ENCODE measurements at places on chromosomes 11 and 22.

GRCh38 chr22:38873469-38874411, 1.7 kb upstream of the CBX6 start:
- peak; percentile 51 for DNase-seq

DNA sequence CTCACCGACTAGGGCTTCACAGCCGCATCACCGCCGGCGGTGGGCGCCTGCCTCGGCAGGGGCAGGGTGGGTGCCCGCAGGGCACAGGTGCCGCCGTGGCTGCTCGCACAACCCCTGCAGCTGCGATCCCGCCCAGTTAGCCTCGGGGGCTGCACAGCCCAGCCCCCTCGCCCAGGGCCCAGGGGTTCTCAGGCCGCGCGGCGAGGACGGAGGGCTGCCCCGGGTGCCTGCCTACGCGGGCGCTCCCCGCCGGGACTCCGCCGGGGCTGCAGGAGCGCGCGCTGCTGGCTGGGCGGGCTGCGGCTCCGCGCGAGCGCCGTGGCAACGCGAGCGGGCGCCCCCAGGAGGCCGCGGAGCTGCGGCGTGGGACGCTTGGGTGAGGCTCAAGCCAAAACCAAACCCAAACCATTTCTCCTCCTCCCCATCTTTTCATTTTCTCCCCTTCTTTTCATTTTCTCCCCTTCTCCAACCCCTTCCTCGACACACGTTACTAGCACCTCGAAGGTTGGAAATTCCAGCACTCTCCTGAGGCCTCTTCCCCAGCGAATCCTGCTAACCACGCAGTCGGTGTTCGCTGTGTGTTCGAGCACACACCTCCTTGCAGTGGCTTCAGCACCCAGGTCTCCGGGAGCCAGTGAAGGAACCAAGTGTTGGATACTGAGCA, at the start of gene MICAL3:
MICAL3 (minus strand) TSS at position 286 of the 664 bp plus-strand sequence. CDS start 117,749 bp downstream, outside the sequence.
- peak; percentile 52 for DNase-seq

GRCh38 chr11:73493956-73494598, 103.8 kb downstream of the FAM168A start:
- no peak for DNase-seq

GRCh38 chr11:2530855-2531200, 86.0 kb downstream of the KCNQ1 start:
- DNase-seq: no peak

GRCh38 chr22:49561338-49561737, 266.3 kb downstream of the BRD1 start:
- no peak for DNase-seq

- no peak for DNase-seq
Observed at GRCh38 chr11:1563697-1564534, 8.2 kb downstream of the DUSP8 start.

- no peak for DNase-seq
Observed at GRCh38 chr11:724049-724777, 18.2 kb downstream of the EPS8L2 start.

DNA sequence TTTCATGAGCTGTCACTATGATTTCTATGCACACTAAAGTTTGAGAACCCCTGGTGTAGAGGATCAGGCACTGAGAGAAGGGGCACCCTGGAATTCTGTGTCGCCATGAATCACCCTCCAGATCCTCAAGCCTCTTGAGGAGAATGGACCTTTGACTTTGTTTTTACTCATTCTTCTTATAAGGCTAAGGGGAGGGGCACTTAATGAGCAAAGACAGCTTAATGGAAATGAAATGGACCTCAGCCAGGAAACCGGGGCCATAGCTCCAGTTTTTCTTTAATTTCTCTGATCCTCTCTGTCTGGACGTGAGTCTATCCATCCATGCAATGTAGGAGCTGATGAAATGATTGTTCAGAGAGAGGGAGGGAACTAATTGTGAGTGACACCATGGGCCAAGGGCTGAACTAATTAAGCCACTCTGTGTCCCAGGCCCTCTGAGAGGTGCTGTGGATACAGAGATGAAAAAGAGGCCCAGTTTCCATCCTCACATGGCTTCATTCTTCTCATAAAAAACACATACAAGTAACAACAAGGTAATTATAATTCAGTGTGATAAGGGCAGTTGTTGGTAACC, 32.8 kb downstream of the OR2AT4 start:
- DNase-seq: no peak

DNA sequence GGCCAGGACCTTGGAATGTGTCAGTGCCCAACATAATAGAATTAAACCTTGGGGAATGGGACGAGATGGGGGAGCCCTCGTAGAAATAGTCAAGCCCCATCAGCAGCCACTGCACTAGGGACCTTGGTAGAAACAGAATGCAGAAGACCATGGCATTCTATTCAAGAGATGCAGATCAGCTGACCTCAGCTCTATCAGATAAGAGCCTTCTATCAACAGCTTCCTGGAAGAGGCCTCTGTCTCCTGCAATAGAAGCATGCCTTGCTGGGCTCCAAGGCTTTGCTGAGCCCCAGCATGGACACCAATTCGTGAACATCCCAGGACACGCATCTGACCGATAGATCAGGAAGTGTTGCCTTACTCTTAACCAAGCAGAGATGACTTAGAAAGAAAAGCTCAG, 27.5 kb upstream of the FLI1 start:
- DNase-seq: no peak

All from stimulated activated CD4-positive, alpha-beta T cell treated with anti-CD3 and anti-CD28 coated beads, TNF-alpha, amount 100 ng/mL, for 1 hour (primary cell).